Stimulated activated CD4-positive, alpha-beta T cell treated with anti-CD3 and anti-CD28 coated beads, TNF-alpha, amount 100 ng/mL, for 48 hours (primary cell): ENCODE measurements at places on chromosomes 7 and 10.

- DNase-seq, result no peak
These were observed 566 bp downstream of the MAD1L1 start for GRCh38 chr7:2231992-2232765.

DNA sequence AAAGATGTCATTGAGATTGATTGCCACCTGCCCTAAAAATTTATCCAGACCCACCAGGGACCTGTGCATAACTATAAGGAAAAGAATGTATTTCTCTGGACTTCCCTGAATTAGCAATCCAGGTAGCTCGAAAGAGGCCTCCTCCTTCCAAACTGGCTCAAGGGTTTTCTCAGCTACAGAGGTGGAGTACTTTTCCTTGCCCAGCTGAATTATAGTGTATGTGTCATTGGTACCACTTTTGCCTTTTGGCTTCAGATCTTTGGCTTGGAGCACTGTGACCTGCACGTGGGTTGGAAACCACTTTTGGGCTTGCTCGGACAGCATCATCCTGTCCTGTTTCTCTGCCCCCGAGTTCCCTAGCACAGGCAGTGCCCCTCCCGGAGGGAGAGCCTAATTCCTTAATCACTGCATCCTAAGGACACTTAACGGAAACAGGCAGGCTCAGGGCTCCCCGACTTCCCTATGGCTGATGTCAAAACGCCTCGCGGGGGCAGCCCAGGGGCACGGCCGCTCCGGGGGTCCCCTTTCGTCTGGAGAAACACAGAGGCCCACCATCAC, 825 bp downstream of the RAB11FIP2 start:
- no peak for DNase-seq

- no peak for DNase-seq
These were observed 172.0 kb upstream of the NOBOX start for GRCh38 chr7:144575456-144575855.

- DNase-seq, result no peak
These were observed 724.0 kb downstream of the GRID1 start for GRCh38 chr10:85642421-85643170.

- DNase-seq, result peak; percentile 71
These were observed 37.7 kb upstream of the IKZF1 start for GRCh38 chr7:50266635-50267386.

DNA sequence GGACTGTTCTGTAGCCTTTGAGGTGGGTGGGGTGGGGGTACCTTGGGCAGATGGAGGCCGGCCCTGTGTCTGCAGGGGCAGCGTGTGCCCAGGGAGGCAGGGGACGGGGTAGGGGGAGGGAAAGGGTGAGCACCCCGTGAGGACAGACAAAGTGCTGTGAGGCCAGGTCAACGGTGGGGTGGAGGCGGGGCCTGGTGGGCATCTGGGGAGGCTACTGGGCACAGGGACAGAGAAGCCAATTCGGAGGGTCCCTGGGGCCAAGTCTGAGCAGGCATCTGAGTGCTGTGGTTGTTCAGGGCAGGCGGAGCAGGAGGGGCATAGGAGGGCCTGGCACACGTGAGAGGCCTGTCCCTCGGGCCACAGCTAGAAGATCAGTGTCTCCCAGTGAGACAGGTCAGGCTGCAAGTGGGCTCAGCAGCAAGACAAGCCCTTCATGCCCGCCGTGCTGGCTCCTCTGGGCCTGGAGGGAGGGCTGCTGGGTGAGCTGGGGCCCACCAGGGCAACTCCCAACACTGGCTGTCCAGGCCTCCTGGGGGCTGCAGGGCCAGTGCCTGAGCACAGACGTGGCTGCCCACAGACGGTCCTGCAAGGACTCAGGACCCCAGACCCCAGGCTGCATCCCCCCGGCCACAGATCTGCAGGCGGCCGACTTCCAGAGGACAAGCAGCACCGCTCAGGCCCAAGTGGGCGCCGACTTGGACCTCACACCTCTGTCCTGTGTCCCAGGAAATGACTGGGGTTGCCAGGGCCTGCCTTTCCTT, 26.4 kb upstream of the KNDC1 start:
- DNase-seq, result no peak
